Fibroblast of upper back skin (primary cell): ENCODE measurements at places on chromosomes 12 and 14.

- peak; percentile 3 for DNase-seq
Observed at GRCh38 chr12:127306604-127307215, 960.3 kb upstream of the TMEM132C start.

- peak; percentile 3 for DNase-seq
Observed at GRCh38 chr14:69358233-69358963, 39.7 kb downstream of the ERH start.

DNA sequence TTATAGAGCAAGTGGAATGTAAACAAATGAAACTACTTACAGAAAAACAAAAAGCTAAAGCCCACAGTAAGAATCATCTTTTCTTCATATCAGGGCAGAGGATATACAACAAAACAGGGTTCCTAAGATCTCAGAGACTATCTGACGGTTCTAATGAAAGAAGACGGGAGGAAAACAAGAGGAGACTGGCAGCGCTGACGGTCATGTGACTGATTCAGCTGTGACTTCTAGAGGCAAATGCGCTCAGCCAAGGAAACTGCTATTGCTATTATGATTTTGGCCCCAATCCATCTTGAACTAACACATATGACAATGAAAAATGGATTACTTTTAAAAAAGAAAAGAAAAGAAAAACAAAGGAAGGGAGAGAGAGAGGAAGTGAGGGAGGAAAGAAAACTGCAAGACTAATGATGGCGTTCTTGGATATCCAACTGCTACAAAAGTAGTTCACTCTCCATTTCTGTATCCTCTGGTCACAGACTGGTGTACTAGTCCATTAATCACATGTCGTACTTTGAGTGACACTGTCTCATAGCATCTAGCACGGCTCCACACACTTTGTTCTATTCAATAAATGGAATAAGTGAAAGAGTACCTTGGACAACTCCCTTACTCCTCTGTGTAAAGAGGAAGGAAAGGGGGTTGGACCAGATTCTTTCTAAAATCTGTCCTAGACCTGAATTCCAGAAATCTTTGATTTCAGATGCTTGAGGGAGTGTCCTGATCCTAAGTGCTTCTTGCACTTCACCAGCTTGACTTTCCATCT, 119.3 kb downstream of the DAD1 start:
- DNase-seq: no peak

DNA sequence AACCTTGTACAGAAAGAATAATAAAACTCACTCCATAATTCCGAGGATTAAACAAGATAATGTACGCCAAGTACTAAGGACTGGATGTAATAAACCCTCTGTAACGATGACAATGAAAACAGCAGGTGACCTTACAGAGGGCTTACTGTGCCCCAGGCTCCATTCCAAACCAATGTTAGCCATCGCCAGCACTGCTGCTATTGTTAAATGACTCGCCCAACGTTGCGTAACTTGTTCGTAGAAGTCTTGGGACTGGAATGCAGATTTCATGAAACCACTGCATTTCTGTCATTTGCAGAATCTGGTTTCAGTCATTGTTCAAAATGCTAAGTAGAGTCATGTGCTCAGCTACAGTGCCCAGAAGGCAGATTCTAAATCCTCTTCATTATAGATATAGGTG, 728 bp upstream of the STON2 start:
- peak; percentile 97 for DNase-seq

- no peak for DNase-seq
Observed at GRCh38 chr12:80979251-80979650, 41.5 kb upstream of the LIN7A start.

DNA sequence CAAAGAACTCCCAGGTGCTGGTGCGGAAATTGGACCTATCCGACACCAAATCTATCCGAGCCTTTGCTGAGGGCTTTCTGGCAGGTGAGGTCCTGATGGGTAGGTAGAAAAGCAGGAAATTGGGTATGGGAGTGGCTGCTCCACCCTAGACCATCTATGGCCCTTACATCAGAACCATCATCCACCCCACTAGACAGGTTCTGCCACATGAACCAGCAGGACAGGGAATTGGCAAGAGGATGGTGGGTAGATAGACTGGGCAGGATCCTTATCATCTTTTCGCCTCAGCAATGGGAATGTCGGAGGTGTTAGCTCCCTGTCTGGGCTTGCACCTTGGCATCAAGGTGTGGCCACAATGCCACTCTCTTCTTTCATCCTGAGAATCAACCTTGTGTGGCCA, 23.5 kb downstream of the RDH12 start:
- no peak for DNase-seq

- DNase-seq: no peak
Observed at GRCh38 chr14:71648725-71649124, 283.5 kb upstream of the RGS6 start.

DNA sequence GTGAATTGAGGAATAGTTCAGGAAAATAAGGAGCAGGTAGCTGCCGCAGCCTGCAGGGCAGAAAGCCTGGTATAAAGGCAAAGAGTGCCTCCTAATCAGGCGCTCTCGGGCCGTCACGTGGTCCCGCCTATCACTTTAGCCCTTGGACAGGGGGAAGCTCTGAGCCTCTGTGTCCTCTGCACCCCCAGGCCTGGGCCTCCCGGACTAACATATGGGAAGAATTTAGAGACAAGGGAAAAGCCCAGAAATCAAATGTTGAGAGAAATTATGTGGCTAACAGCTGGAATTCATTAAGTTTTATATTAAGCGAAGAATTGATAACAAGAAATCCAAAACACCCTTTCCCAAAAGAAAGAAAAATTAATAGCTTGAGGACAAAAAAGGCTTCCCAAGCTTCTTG, 417.7 kb downstream of the ATP23 start:
- DNase-seq: peak; percentile 86

DNA sequence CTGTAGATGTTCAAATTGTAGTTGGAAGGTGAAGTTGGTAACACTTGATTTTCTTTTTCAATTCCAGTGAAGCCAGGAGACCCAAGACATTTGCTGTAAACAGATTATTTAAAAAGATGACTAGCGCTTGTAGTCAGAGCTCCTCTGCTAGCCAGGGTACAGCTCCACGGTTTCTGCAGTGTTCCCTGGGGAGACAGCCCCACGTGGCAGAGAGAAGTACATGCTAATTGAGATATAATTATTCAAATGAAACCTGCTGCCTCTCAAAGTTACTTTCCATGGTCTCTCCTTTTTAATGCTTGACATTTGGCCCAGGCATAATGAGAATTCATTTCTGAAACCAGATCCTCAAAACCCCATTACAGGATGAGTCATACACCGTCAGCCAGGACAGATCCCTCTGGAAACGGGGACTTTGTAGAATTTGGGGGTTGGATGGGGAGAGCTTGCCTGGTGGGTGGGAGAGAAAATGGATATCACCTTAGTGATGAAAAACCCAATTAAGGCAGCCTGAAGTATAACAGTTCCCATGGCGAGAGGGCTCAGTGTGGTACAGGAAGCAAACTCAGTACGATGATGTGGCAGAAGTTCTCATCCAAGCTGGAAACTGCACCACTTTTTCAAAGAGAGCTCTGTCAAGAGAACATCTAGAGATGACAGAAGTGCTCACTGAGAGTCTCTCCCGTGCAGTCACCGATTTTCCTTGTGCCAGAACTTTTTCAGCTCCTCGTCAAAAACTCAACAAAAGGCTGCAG, 637.7 kb upstream of the TMEM132C start:
- DNase-seq: peak; percentile 55

DNA sequence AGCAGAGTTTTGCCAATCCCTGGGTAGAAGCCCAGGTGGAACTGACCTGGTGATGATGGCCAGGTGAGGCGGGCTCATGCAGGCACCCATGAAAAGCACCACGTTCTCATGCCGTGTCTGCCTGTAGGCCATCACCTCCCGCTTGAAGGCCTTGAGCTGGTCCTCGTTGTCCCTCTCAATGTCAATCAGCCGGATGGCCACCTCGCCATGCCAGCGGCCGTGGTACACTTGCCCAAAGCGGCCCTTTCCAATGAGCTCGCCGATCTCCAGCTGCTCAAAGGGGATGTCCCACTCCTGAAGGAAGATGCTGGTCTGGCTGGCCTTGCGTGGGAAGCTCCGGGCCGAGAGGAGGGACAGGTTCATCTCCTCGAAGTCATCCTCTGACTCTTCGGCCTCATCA, 163.4 kb upstream of the NOS1 start:
- DNase-seq: no peak

DNA sequence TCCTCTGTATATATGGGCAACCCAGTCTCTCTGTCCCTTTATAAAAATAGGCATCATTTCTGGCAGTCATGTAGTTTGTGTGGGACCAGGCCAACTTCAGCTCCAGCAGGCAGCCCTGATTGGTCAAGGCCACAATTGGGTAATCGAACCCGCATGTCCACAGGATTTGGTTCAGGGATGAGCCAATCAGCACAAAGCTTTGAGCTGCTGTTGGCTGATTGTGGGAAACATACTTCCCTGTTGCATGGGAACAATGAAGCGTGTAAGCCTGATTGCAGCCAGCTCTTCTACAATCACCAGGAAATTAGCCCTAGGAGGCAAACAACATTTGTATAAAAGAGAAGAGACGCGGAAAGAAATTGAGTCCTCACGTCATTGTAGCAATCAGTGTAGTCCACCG, 328.6 kb downstream of the PCNX1 start:
- peak; percentile 39 for DNase-seq

DNA sequence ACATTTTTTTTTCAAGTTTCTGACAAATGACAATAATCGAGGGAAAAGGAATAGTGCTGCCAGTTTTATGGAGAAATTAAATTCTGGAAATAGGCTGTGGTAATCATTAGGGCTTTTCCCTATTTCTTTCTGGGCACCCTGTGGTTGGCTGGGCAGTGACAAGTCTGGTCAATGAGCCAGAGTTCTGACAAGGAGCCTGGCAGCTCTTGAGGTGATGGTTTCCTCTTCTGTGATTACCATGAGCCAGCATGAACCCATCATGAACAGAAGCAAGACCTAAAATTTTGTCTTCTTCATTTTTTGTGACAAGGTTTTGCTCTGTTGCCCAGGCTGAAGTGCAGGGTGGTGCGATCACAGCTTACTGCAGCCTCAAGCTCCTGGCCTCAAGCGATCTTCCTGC, 115.8 kb downstream of the TRAFD1 start:
- DNase-seq: no peak

GRCh38 chr14:98099527-98099926, 1172.5 kb downstream of the BCL11B start:
- DNase-seq: no peak

GRCh38 chr14:91415794-91416743, 1.6 kb downstream of the CCDC88C start:
- no peak for DNase-seq

DNA sequence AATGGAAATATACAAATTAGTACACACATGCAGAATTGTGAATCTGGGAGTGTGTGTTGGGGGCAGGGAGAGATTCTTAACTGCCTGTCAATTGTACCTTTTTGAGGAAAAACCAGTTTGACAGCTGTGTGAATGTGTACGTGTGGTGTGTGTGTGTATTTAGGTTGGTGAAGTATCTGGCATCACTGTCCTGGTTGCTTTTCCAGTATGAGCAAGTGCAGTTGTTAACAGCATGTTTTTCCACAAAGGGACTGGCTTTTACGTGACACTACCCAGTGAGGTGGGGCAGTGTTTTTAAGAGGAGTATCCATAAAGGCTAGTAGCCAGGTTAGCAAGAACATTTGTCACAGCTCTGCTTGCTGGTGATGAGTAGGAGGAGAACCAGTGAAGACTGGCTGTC, 56.1 kb downstream of the DAAM1 start:
- DNase-seq: no peak

- no peak for DNase-seq
Observed at GRCh38 chr12:130456375-130457199, 118.9 kb downstream of the PIWIL1 start.
